ENCODE measurements at places on chromosomes 6 and 20.

DNA sequence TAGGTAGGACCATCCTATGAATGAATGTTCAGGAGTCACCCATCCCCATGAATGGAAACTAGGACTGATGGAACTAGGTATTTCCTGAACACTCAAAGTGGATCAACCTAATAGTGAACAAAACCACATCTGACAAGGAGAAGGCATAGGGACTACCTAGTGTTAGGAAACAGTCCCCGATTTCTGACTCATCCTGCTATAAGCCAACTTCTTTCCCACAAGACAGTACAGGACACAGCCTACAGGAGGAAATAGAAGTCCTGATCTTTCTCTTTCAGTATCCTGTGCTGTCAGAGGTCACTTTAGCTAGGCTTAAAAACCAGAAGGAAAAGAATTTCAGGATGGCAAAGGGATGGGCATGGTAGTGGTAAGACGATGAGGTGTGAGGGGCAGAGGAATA, 19.5 kb upstream of the GMDS start:
- peak; percentile 51 for DNase-seq

GRCh38 chr20:24691901-24692351, 222.5 kb downstream of the SYNDIG1 start:
- DNase-seq, result no peak

DNA sequence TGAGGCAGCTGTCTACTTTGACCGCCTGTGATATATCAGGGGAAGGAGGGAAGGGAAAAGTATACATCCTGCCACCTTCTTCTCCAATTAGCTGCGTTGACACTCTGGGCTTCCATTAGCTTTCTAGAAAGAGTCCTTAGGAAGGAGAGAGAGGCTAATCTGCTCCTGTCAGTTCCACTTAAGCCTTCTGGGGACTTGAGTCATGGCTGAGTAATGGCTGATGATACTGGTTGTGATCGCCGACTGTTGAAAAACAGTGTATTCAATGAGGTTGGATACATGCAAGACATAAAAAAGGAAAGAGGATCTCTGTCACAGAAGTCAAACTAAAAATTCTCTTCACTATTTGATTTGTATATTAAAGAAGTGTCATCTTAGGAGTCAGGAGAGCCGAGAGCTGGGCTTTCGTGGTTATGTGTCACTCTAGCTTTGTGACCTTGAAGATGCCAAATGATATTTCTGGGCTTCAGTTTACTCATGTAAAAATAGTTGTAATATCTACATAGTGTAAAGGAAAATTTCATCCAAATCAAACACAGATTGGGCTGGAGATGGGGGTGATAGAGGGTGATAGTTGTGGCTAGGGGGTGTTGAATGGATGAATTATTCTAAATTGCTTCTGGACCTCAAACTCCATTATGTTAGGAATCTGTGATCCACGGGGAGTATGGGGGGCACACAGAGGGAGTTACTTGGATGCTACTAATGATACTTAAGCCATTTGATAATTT, 189.0 kb downstream of the UST start:
- peak; percentile 81 for DNase-seq

GRCh38 chr6:110105296-110105695, 74.2 kb downstream of the WASF1 start:
- DNase-seq, result no peak

DNA sequence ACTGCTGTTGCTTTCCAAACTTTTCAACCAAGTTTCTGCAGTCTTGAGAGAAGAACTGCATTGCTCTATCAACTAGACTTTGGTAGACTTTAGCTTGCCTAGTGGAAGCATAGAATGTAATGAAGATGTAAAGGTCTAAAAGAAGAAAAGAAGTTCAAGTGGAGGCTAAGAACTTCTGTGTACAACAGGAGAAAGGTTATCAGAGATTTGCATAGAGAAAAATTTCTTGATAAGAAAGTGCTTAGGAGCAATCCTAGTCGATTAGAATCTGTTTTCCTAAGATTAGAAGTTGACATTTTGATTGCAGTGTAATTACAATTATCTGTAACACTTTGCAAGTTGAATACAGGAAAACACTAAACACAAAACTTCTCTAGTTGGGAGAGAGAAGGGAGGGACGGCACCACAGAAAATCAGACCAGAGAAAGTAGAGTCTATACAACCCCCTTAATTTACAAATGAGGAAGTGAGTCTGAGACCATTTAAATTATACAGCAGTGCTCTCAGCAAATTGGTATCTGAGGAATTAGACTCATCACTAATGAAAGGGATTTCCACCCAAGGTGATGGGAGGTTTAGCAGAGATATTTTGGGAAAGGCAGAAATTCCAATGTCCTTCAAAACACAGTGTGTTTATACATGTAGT, 194.3 kb upstream of the MARCKS start:
- DNase-seq, result no peak

- no peak for DNase-seq
These were observed 115.2 kb upstream of the RNF24 start for GRCh38 chr20:4130404-4131189.

GRCh38 chr6:138724015-138724414, 49.6 kb upstream of the CCDC28A start:
- DNase-seq, result no peak

DNA sequence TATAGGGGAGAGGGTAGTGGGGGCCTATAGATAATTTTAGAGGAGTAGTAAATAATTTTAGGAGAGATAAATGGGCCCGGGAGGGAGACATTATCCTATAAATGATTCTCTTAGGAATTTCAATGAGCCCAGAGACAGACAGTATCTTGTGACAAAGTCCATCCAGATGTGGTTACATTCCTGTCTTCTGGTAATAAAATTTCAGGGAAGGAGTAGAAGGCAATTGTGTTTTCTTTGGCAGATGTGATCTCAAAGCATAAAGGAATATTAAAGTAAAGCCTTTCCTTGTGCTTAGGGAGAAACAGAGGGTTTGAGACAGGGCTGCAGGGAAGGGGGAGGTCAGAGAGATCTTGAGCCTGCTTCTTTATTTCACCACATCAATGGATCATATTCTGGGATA, 979.8 kb upstream of the GJE1 start:
- DNase-seq, result no peak

DNA sequence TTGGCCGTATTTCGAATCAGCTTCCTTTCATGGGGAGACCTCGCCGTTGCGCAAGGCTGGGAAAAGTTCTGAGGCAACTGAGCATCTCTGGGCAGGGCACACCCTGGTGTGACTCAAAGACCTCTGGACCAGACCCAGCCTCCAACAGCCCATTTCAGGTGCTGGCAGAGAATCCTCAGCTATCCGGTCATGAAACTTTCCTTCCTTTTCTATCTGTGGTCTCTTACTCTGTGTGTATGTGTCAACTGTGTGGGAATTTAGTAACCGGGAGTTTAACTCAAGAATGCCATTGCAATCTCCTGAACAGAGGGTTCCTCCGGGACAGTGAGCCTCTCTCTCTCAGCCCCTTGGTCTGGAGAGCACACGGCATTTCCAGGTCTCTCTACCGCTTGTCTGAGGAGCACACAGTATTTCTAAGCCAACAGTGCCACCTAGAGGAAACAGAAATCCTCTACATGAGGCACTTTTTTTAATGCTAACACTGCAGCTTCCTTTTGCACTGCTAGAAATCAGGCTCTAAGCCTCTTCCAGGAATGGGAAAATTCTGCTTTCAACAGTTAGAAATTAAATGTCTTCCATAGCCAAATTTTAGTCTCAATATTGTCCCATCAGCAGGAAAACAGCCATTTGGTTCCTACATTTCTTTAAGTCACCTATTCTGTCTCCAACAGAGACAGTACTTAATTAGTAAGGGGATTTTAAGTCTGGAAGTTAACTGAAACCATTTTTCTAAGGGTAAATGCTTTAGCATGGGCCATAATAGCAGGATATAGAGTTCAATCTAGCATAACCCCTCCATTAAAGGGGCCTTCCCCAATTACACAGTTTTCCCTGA, 32.7 kb downstream of the PLN start:
- DNase-seq, result no peak

DNA sequence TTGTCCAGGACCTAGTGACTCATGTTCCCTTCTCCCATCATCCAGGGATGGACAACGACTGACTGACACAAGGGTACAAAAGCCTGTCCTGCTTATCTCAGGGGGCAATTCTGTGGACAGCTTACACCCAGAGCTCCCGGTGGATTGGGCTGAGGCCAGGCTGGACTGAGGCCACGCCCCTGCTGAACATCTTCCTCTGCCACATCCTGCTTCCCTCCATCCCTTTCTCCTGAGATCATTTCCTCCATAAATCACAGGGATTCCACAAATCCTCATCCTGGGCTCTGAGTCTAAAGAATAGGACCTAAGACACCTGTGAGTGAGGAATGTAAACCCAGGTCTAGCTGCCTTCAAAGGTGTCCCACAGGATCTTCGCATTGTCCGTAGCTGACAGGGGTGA, 30.4 kb upstream of the RNF24 start:
- peak; percentile 72 for DNase-seq

DNA sequence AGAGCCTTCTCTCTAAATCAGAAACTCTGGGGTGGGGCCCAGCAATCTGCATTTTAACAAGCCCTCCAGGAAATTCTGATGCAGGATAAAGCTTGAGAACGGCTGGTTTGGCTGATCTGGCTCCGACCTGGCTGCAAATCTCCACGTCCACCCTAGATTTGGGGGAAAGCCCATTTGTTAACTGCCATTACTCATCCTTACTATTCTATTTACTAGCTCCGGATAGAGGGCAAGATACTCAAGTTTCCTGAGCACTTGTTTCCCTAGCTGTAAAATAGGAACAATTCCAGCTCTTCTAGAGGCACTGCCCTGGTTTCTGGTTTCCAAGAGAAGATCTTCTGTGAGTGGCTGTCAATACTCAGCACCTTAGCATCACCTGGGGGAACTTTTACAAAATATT, 44.4 kb downstream of the DAAM2 start:
- DNase-seq, result no peak

DNA sequence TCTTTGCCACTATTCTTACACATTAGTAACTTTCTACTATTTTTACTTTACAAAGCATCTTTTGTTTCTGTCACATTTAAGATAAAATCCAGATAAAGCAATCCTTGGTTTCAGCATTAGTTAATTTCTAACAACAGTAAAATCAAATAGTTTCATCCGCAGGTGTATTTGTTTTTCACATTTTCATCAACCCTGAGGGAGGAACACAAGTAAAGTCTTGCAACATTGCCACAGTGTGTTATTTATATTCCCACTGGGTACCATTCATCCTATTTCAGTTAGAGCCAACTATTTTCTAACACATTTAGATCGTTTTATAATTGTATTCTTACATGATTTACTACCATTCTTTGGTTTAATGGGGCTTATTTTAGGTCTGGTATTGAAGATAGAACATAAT, 908.7 kb upstream of the CITED2 start:
- DNase-seq, result no peak

DNA sequence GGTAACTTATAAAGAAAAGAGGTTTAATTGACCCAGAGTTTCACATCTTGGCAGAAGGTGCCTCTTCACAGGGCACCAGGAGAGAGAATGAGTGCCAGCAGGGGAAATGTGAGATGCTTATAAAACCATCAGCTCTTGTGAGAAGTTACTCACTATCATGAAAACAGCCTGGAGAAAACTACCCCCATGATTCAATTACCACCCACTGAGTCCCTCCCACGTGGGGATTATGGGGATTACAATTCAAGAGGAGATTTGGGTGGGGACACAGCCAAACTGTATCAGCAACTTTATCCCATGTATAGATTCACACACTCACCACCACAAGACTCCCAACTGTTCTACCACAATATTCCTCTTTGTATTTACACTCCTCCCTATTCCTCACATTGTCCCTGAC, 10.6 kb downstream of the PDSS2 start:
- no peak for DNase-seq

- no peak for DNase-seq
These were observed 49.5 kb upstream of the SMIM28 start for GRCh38 chr6:138328210-138328609.

GRCh38 chr6:143564484-143565017, 53.0 kb upstream of the FUCA2 start:
- DNase-seq, result no peak

DNA sequence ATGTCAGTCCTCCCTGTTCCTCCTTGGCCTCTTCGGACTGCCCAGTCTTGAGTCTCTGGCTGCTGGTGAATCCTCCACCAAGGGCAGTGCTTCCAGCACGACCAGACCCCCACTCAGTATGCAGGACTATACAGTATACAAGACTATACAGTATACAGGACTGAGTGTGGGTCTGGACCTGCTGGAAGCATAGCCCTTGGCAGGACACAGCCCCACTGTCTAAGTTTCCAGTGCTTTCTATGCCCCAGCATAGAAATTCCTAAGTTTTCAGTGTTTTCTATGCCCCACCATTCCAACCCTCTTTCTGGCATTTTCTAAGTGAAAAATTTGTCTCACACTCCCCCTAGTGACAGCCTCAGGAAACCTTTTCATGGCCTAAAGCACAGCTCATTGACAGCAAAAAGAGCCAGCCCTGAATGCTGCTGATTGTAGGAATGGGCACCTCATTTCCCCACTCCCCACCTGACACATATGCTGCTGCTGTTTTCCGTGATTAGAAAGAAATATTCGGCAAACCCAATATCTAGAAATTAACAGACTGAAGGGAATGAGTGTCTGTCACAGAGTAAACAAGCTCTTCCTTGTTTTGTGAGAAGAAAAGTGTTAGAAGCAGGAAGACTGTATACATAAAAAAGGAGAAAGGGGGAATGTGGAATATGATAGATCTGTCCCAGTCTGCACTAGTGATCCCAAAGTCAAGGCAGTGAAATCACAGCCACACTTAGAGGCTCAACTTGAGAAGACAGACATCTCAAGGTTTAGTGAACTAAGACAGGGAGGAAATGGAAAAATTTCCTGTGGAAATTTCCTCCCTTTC, 206.9 kb downstream of the IBTK start:
- DNase-seq, result peak; percentile 15

- no peak for DNase-seq
These were observed 11.8 kb downstream of the JPH2 start for GRCh38 chr20:44174996-44175765.

- no peak for DNase-seq
These were observed 26.2 kb upstream of the VEGFA start for GRCh38 chr6:43743682-43744381.

DNA sequence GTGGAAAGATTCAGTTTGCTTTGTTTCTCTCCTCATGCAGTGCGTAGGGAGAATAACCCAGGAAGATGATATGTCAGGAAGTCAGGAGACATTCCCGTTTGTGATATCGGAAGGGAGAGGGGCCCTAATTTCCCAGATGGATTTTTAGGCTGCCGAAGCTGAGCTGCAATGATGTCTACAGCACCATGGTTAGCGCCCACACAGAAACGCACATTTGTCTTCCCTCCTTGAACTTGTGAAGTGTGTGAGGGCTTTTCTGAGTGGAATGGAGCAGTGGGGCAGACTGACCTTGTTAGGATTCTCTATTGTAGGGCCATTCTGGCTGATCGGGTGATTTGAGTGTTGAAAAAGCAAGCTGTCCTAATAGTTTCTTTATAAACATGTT, 191.3 kb upstream of the ARG1 start:
- DNase-seq, result no peak

Measured in foreskin keratinocyte (primary cell).